Activated CD8-positive, alpha-beta T cell treated with anti-CD3 and anti-CD28 coated beads, Interleukin-2, amount 10 ng/mL, durations not matched to agents 7 days and 5 days (primary cell): ENCODE measurements at places on chromosomes 6 and 20.

GRCh38 chr20:35870541-35871258, 83.6 kb downstream of the SCAND1 start:
- DNase-seq, result no peak

DNA sequence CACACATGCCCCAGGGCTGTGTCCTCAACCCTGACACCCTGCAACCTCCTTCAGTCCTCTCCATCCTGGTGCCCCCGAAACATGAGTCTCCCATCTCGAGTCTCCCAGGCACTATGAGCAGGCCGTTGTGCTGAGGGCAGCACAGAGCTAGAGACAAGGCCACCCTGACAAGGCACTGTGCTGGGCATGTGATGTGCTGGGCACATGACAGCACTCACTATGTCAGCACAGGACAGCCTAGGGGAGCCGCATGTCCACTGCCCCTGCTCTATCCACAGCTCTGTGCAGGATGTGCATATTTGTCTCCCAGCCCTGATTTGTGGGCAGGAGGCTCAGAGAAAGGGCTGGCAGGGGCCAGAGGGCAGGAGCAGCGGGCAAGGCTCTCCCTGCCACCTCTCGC, 362.1 kb upstream of the AGPAT4 start:
- no peak for DNase-seq

GRCh38 chr6:26156850-26157250, 69.6 kb downstream of the HFE start:
- DNase-seq, result peak; percentile 84

DNA sequence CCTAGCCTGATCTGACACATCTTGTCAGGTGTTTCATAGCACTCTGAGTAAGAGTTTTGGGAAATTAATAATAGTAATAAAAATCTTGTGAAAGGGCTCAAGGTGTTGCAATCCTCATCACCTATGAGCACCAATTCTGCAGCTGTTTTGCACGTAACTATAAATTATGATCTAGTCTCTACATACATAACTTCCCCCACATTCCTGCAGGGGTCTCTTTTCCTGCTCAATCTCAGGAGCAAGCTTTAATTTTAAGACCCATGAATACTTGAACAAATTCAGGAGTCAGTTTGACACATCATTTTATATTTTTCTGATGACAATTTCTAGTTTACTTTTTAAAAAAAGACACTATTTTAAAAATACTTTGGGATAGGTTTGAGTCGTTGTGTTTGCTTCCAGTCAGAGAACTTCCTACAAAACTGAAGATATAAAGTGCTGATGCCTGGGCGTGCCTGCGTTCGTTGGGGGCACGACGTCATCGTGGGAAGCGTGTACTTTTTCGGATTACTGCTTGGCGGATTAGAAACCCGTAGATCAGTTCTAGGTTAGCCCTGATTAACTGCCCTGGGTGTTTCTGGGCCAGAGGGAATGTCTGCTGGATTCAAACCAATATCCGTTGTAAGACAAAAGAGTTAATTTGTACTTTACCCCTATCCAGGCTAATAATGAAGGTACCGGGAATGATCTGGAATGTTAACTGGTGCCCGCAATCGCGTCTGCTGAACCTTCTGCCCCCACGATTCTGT, 1.0 kb upstream of the E2F3 start:
- peak; percentile 59 for DNase-seq

DNA sequence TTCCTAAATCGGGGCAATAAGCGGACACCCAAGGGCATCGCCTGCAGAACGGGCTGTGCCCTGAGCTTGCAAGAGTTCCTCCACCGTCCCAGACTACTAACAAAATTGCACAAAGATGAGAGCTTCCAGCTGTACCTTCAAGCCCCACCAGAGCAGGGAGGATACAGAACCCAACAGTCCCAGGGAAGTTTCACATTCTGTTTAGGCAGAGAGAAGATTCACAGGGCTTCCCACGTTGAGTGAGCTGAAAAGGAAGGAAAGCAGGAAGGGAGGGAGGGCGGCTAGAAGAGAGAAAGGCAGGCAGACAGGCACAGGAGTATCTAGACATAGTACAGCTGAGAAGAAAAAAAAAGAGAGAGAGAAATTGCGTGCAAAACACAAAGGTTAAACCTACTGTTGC, 112.6 kb upstream of the AFDN start:
- DNase-seq, result no peak

DNA sequence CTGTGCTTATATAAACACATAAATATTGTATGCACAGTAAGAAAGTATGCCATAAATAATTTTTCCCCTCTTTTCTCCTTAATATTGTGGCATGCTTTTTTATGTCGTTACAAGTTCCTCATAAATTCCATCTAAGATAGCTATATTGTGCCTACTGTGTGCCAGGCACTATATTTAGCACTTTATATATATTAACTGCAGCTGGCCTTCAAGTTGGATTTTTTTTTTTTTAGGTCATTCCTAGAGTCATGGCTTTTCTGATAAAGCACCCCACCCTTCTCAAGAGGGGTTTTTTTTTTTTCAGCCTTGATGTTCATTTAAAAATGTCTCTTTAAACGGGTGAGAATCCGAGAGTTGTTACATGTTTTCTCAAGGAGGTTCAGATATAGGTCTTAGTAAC, 42.8 kb upstream of the RNF8 start:
- DNase-seq, result no peak
